ENCODE measurements at places on chromosomes 1 and 21.

DNA sequence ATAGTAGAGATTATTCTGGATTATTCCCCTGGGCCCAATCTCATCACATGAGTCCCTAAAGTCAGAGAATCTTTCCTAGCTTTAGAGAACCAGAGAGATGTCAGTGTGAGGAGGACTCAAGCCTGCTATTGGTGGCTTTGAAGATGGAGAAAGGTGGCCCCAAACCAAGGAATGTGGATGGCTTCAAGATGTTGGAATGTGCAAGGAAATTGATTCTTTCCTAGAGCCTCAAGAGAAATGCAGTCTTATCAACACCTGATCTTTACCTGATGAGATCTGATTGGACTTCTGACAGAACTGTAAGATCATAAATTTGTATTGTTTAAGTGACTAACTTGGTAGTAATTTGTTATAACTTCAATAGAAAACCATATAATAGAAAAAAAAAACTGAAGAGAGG, 51.0 kb downstream of the NME7 start:
- no peak for DNase-seq

DNA sequence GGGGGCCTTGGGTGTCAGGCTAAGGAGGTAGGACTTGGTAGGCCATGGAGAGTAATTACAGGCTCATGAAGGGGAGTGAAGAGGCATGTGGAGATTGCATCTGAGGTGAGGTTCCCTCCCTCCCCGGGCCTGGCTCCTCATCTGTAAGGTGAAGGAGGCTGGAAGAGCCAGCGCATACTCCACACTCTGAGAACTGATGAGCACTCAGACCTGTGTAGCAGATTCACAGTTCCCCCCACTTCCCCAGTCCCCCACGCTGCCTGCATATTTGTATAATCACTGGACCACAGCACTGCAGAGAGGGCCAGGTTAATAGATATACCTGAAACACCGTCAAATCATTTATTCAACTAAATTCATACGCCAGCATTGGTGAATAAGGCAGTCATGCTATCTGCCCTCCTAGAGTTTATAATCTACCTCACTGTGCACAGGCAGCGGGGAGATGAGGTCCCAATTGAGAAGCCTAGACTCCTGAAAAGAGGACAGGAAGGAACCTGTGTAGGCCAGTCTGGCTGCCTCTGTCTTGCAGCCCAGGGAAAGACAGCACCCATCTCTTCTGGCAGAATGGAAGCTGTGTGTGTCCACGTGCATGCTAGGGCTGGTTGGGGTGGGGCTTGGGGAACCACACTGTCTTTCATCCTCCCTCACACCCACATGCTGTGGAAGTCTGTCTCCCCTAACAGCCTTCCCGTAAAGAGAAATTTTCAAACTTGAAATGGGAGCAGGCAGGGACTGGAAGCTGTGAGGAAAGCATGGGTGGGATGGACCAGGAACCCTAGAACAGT, 110.6 kb upstream of the ATP1A1 start:
- no peak for DNase-seq

GRCh38 chr1:202858331-202858730, 30.6 kb downstream of the RABIF start:
- DNase-seq: no peak

- DNase-seq: no peak
These were observed 135.5 kb upstream of the ERRFI1 start for GRCh38 chr1:8161546-8162105.

GRCh38 chr21:44271558-44272283, 10.0 kb upstream of the DNMT3L start:
- DNase-seq: no peak

DNA sequence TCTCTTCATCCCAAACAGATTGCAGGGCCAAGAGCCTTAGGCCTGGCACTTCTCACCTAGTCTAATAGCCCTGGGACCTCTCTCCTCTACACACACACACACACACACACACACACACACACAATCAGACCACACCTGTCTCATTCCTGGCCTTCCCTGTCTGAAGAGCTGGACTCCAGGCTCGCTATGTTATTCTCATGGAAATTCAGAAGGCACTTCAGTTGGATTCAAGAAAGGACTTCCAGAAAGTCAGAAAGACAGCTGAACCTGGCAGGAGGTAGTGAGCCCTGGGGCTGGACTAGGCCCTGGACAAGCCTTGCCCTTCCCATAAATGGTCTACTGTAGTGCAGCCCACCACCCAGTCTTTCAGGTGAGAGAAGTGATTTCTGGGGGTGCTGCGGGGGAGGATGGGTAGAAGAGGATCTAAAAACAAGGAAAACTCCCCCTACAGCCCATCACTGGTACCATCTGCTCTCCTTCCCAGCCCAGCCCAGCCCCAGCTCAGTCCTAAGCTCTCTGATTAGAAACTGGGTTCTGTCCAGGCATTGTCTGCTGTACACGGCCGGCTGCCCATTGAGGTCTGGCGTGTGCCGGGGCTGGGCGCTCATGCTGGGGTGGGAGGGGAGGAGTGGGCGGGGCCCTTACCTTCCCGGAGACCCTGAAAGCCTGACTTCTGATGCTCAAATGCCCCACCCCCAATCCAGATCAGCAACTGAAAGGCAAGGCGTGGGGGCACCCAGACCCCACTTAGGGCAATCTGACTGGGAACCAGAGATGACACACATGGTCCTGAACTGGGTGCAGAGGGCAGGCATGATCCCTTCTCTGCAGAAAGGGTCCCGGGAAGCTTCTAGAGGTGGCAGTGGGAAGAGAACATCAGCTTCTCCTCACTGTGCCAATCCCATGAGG, 2.5 kb downstream of the KIF21B start:
- no peak for DNase-seq

- no peak for DNase-seq
These were observed 11.4 kb downstream of the ACAP3 start for GRCh38 chr1:1296070-1297061.
